ENCODE measurements at places on chromosomes 16 and 17.

GRCh38 chr17:56176091-56176490 lies 22.8 kb downstream of the ANKFN1 start:
- DNase-seq = no peak

DNA sequence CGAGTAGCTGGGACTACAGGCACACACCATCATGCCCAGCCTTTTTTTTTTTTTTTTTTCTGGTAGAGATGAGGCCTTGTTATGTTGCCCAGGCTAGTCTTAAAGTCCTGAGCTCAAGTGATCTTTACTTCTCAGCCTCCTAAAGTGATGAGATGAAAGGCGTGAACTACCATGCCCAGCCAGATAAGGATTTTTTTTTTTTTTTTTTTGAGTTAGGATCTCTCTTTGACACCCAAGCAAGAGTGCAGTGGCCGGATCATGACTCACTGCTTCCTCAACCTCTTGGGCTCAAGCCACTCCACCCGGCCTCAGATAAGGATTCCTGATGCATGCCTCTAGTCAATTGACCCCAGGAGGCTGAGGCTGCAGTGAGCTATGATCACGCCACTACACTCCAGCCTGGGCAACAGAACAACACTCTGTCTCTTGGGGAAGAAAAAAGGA lies 11.2 kb upstream of the PLEKHG4 start:
- DNase-seq = no peak

GRCh38 chr16:75478480-75479345 lies 14.2 kb upstream of the TMEM170A start:
- DNase-seq = no peak

GRCh38 chr17:9419932-9420453 lies 155.6 kb downstream of the STX8 start:
- no peak for DNase-seq
